B cell (primary cell): ENCODE measurements at places on chromosomes 7 and 10.

GRCh38 chr7:30382607-30383006, 96.0 kb downstream of the NOD1 start:
- no peak for DNase-seq

DNA sequence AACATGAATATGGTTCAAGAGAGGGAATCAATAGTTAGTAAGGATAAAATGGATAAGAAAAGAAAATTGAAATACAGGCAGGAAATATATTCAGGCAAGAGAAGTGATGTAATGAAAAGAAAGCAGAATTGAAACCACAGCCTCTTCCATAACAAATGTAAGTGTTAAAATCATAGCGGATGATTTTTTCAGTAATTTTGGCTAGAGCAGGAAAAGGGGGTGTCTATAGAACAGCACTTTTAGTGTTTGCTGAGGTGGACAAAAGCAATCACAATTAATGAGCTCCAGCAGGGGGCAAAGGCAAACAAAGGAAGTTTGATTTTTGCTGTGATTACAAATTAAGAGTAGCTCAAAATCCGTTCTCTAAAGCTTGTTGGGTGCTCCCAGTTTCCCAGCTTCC, 79.0 kb downstream of the TRIL start:
- peak; percentile 8 for DNase-seq

GRCh38 chr10:124306922-124307371, 111.8 kb downstream of the OAT start:
- DNase-seq = no peak

- no peak for DNase-seq
Observed at GRCh38 chr7:68969571-68969970, 628.7 kb upstream of the AUTS2 start.

DNA sequence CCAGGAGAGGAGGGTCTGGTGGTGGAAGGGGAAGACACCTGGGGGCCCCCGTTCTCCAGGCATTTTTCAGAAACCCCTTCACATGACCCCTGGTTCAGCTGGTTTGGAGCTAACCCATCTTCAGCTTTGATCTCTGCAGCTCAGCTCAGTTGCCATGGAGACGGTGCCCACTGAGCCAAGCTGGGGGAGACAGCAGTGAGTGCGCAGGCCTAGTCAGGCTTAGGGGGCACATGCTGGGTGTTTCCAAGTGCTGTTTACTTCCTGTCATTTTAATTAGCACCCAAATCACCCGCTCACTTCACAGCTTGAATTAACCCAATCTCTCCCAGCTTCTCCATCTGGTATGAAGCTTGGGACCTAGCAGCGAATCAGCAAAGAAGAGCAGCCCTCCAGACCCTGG, 9.0 kb downstream of the SPOCK2 start:
- peak; percentile 90 for DNase-seq

DNA sequence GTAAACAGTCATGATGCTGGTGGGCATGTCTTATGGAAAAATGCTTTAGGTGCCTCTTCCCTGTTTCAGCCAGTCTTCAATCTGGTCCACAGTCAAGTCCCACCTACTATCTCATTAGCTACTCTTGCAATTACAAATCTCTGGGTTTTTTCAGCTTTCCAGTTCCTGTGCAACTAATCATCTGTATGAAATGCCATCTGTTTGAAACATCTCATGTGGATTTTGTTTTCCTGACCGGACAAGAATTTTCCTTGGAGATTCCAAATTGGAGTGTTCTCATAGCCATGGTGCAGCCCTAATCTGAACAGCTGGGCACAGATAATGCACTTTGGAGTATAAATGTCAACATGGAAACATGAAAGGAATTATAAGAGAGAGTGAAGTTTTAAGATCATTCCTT, 41.3 kb upstream of the CALN1 start:
- DNase-seq = no peak

DNA sequence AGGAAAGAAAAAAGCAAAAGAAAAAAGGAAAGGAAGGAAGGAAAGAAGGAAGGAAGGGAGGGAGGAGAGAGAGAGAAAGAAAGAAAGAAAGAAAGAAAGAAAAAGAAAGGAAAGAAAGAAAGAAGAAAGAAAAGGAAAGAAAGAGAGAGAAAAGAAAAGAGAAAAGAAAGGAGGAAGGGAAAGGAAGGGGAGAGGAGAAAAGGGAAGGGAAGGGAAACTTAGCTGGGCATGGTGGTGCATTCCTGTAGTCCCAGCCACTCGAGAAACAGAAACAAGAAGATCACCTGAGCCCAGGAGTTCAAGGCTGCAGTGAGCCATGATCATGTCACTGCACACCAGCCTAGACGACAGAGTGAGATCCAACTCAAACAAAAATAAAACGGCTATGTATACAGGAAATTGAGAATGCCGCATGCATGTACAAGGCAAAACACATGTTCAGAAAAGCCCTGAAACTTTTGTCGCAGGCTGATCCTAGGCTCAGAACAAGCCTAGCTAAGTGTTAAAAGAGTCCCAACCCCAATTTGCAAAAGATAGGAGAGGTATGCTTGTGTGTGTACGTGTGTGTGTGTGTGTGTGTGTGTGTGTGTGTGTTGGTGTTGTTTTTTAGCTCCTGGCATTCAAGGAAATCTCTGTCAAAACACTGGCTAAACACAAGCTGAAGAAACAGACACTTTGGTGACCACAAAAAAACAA, 6.6 kb upstream of the NPC1L1 start:
- no peak for DNase-seq

DNA sequence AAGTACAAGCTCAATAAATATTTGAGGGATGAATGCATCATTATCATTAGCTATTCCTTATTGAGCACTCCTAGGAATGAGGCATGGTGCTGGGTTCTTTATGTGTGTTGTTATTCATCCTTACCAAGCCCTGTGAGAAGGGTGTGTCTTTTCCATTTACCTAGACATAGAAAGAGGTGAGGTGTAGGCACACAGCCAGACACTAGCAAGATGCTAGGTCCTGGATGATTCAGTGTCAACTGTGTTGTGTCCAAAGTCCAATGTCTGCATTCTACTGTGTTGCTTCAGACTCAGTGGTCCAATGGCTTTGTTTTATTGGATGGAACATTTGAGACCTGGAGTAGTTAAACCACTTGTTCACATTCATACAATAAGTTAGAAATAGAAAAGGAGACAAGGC, 605.5 kb downstream of the LRMDA start:
- no peak for DNase-seq

DNA sequence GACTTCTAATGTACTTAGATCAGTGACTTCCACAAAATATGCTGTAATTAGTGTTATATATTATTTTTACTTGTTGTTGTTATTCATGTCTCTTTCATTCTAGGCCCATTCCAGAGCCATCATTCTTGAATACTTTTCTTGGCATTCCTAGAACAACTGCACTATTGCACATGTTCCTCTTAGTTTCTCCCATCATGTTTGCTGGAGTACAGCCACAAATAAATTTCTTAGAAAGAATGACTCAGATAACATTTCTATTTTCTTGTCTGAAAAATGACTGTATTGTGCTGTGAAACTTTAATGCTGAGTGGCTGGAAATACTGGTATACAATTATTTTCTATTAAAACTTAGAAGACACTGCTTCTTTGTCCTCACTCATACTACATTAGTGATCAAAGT, 651.0 kb upstream of the STEAP1 start:
- DNase-seq = no peak

GRCh38 chr7:26370011-26370410, 78.3 kb downstream of the SNX10 start:
- DNase-seq = no peak

GRCh38 chr7:128053023-128053422, 21.8 kb upstream of the LRRC4 start:
- no peak for DNase-seq

DNA sequence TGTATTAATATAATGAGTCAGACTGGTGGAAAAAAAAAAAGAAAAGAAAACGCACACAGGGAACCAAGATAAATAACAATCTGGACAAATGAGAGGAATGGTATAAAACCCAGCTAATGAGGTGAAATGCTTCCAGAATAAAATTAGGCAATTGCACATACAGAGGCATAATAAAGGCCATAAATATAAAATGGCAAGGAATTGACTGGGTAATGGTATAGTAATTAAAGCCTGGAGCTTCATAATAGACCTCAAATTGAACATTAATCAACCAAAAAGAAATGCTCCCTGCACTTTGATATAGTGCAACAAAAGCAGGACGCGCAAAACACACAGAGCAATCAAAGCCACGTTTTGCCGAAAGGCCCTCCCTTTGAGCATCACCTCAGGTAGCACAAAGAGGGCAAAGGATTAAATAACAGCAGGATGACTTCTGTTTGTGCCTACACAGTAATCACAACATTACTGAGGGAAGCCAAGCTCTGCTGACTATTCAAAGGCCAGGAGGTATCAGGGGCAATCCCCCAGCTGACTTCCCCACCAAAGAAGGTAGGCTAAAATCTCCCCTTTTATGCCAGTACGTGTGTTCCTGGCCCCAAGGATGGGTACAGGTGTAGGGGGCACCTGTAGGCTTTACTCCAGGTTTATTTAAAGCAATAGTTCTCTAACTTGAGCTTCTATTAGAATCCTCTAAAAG, 343.7 kb downstream of the ELMO1 start:
- DNase-seq = no peak

GRCh38 chr7:83001362-83002040, 161.2 kb downstream of the PCLO start:
- DNase-seq = no peak

- peak; percentile 56 for DNase-seq
Observed at GRCh38 chr7:139725077-139725476, 52.7 kb downstream of the HIPK2 start.

DNA sequence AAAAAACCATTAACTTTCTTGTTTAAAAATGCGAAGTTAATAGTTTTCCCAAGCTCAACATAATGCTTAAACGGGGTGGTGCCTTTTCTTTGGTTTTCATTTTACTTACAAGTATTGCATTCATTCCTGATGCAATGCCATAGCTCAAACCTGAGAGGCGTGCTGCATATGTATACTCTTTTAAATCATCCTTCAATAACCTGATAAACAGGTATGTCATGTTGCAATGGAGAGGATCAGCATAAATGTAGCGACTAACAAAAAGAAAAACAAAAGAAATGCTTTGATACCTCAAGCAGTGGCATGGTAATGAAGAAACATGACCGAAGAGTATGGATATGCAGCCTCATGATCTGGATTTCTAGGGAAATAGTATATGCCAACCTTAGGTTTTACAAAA, 95.4 kb downstream of the IDE start:
- DNase-seq = no peak

DNA sequence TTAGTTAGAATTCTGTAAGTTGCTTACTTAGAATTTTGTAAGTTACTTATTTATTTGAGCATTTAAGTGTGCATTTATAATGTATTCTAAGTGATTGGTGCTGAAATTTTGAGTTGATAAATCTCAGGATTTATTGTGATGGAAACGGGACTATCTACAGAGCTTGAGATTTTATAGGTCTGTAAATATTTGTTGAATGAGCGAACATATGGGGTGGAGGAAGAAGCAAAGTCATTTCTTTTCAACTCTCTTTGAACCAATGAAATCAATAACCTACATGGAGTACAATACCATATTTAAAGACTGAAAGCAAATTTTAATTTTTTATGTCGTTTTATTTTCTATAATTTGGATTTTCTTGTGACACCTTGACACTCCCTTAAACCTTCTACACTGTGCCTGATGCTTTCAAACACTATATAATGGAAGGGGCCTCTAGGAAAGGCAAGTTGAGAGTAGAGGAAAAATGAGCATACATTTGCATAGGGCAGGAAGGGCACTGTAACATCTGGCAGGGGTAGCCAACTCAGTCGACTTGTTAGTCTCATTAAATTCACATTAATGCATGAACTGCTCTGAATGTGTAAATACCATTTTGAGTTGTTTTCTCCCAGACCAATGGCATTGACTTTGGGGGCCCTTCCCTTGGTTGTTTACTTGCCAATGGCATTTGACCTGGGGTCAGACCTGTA, 204.2 kb downstream of the DYNC1I1 start:
- DNase-seq = no peak

- DNase-seq = no peak
Observed at GRCh38 chr10:125363791-125364190, 203.4 kb upstream of the CTBP2 start.

- DNase-seq = no peak
Observed at GRCh38 chr10:122861711-122862161, 16.1 kb upstream of the CUZD1 start.

- DNase-seq = no peak
Observed at GRCh38 chr10:10598297-10598696, 419.4 kb upstream of the CELF2 start.
